Activated T-cell treated with anti-CD3 and anti-CD28 coated beads, Interleukin-2, amount 50 U/mL, for 48 hours (primary cell): ENCODE measurements at places on chromosomes 13 and 19.

GRCh38 chr13:33355201-33355895 is 69.8 kb upstream of the STARD13 start:
- no peak for DNase-seq

DNA sequence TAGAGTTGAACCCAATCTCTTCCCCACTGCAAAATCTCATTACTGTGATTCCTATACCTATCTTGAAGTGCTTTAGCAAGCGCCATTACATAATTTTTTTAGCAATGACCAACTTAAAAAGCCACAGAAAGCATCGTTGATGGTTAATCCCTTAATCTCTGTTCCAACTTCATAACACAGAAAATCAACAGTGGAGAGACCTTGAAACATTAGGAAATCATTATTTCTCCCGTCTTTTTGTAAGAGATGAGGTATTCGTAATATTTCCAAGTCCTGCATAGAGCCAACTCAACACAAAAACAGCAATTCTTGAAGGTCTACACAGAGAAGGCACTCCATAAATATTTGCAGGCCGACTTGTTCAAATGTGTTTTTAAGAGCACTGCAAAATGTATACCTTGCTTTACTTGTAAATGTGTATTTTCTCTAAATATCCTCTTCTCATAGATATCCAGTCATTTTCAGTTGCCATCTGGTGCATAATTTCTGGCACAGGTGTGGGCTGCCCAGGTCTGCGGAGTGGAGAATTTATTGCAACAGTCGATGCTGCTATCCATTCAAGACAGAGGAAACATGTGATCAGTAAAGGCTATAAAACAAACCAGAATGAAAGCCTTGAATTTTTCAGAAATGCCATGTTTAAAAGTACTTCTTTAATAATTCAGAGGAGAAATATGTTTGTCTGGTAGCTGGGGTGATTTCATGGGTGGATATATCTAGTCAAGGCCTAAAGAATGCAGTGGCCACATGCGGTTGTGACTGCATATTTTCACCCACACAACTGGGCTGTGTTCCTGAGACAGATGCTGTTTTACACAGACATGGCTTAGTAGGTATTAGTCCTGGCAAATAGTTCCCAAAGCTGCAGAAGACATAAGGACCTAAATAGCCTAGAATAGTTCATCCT is 234.3 kb upstream of the STARD13 start:
- DNase-seq = no peak

GRCh38 chr13:45055902-45056648 is 64.2 kb upstream of the GTF2F2 start:
- peak; percentile 31 for DNase-seq

DNA sequence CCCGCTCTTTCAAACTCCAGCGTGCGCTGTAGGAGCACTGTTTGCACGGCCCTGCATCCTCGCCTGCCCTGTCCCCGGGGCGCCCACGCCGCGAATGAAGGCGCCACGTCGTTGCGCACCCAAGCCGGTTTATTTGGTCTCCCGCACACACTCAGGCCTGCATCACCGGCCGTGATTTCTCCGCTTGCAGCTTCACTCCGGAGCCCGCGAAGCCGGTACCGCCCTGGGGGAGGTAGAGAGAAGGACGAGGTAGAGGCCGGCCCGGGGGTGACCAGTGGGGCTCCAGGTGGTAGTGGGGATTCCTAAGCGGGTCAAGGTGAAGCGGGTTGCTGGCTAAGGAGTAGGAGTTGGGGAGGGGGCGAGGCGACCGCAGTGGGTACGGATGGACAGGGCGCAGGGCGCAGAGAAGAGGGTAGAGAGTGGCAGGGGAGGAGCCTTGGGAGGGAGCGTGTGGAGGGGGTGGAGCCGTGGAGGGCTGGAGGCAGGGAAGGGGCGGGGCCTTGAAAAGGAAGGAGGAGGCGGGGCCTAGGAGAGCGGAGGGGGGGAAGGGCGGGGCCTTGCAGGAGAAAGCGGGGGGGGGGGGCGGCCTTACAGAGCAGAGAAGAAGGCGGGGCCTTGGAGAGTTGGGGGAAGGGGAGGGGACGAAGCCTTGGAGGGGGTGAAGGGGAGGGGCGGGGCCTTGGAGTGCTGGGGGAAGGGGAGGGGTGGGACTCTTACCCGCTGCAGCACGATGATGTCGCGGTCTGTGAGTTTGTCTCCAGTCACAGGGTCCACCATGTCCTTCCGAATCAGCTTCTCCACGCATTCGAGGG is 24.6 kb downstream of the NOSIP start:
- peak; percentile 78 for DNase-seq

GRCh38 chr19:1445932-1446712 is 3.8 kb upstream of the APC2 start:
- peak; percentile 49 for DNase-seq

DNA sequence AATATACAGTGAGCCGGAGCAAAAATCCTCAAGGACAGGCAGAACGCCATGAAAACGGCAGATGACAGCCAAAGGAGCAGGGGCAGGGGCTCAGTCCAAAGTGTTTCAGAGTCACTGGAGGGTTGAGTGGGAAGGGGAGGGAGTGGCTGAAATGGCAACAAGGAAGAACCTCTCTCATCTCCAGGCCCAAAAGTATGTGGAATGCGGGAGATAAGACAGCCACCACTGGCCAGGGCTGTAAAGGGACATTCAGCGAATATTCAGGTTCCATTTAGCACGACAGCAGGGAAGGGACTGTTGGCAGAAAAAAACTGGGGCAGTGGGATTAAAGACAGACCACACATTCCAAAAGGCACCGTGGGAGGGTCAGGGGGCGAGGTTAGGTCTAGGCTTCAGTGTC is 48.4 kb downstream of the USPL1 start:
- DNase-seq = no peak

GRCh38 chr13:62142048-62142447 is 726.4 kb upstream of the PCDH20 start:
- DNase-seq = no peak

- DNase-seq = no peak
Observed at GRCh38 chr13:85661675-85662074, 137.5 kb downstream of the SLITRK6 start.

DNA sequence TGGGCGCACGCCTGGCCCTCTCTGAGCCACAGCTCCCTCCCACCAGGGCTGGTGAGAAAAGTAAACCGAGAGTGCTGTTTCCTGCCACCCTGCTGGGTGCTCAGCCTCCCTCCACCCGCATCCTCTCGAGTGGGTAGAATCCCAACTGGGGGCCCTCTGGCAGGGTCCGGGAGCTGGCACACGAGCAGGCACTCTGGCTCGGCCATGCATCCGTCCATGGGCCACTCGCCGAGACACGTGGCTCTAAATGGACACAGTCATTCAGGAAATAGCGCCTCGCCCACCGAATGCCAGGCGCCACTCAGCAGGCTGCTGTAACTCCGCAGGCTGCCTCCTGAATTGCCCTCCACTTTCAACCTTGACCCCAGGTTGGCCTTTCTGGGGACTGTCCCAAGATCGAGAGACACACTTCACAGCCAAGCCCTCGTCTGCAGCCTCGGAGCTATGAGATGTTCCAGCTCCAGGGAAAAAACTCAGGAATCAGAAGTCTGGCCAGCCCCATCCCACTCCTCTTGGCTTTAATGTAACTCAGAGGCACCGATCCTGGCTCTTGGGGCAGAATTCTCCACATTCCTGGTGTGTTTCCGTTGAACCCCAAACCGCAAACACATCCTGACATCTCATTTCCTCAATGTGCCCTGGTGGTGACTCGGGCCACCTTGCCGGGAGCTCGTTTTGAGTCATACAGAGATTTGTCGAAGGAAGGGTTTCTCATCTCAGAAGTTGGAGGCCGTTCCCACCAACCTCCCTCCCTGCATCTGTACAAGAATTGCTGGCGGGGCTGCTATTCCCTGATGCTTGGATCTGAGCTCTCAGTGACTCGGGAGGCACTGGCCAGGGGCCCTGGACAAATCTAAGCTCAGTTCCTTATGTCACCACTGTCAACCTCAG is 14.1 kb downstream of the KLF2 start:
- DNase-seq = peak; percentile 81

GRCh38 chr13:111913761-111914140 is 153.2 kb upstream of the SOX1 start:
- no peak for DNase-seq

DNA sequence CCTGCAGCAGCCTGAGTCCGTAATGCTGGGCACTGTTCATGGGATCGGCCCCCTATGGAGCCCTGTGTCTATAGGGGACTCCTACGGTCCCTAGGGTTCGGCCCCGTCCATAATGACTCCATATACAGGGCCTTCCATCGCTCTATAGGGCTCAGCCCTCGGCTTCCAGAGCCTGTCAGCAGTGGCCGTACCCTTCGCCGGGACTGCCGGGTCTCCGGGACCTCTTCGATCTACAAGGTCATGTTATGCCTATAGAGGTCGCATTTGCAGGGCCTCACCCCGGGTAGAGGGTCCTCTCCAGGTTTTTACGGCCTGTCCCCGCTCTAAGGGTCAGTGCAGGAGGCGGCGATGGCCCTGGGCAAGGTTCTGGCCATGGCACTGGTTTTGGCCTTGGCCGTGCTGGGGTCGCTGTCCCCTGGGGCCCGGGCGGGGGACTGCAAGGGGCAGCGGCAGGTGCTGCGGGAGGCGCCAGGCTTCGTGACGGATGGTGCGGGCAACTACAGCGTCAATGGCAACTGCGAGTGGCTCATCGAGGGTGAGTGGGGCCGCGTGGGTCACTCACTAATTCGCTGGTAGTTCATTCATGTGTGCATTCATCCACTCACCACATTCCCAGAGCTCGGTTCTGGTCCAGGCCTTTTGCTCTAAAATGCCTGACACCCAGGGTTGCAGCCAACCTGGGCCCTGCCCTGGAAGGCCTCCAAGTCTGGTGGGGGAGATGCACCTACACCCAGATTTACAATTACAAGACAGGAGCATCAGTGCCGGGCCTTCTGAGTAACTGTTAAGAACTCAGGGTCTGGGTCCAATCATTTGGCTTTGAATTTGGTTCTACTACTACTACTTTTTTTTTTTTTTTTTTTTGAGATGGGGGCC is 699 bp downstream of the MEGF8 start:
- DNase-seq = peak; percentile 67

DNA sequence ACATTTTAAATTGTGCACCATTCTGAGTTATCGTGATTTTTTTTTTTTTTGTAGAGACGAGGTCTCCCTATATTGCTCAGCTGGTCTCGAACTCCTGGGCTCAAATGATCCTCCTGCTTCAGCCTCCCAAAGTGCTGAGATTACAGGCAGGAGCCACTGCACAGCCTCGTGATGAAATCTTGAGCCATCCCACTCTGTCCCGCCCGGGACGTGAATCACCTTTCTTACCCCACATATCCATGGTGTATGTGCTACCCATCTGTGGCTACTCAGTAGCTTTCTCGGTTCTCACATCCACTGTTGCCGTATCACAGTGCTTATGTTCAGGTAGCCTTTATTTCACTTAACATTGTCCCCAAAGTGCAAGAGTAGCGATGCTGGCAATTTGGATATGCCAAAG is 26.5 kb downstream of the PAK4 start:
- no peak for DNase-seq

DNA sequence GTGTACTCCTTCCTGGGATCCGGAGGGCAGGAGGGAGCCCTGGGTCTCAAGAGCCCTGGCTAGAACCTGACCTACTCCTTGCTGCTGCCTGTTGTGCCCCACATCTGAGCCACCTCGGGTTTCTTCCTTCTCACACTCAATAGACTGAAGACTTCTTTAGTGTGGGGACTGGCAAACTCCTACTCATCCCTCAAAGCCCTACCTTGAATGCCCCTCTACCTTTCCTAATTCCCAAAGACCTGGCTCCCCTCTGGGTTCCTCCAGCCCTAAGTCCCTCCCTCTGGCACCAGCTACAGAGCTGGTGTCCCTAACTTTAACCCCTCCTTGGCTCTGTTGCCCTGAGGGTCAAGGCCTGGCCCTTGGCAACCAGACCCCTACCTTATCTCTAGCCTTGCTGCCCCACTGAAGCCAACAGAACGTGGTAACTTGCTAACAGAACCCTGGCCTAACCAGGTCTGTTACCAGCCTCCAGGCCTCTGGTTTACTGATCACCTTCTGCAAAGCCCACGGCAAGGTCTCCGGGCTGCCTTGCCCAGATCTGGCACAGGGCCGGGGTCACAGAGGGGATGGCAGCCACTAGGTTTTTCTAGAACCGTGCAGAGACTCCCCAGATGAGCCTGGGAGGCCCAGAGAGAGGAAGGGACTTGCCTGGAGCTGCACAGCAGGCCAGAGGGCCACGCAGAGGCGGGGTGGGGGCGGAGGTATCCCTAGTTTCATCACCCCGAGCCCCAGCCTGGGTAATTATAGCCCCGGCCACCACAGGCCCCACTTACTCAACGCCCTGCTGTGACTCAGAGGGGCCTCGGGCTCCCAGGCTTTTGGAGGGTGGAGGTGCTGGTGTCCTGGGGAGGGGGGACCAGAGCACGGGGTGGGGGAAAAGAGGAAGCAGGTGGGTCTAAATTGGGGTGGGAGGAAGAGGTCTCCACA is 15.3 kb downstream of the ZBTB7A start:
- peak; percentile 59 for DNase-seq

DNA sequence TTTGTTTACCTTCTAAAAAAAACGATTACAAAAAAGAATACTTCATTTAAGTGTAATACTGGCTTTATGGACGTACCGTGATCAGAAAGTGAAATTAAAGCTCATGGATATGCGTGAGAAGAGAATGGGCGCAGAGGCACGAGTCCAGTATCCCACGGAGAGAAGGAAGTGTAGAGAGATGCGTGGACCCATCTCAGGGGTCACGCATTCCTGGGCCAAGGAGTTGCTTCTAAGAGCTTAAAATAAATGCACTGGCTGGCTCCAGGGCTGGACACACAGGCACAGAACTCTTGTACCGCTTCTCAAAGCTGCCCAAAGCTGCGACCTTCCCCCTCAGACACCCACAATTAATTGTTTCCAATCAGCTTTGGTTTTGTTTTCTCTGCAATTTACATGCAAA is 8.7 kb upstream of the SPC24 start:
- DNase-seq = no peak

DNA sequence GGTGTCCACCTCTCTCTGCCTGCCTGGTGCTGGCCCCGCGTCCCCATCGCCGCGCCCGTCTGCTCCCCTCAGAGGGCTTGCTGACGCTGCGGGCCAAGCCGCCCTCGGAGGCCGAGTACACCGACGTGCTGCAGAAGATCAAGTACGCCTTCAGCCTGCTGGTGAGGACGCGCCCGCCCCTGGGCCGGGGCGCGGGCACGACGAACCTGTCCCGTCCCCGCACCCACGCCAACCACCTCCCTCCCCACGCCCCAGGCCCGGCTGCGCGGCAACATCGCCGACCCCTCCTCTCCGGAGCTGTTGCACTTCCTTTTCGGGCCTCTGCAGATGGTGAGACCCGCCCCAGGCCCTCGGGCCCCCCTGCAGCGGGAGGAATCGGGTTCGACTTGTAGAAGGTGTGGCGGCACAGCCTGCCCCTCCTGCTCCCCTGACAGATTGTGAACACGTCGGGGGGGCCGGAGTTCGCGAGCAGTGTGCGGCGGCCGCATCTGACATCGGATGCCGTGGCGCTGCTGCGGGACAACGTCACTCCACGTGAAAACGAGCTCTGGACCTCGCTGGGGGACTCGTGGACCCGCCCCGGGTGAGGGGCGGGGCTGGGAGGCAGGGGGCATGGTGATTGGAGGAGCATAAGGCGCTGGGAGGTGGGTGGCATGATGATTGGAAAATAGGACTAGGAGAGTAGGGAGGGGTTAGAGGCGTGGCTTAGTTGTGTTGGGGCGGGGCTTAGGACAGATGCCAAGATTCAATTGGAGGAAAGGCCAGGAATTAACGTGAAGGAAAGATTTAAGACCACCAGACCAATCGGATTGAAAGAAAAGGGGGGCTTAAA is 6.6 kb downstream of the EPS8L1 start:
- peak; percentile 71 for DNase-seq
